ENCODE measurements at places on chromosomes 2 and 18.

DNA sequence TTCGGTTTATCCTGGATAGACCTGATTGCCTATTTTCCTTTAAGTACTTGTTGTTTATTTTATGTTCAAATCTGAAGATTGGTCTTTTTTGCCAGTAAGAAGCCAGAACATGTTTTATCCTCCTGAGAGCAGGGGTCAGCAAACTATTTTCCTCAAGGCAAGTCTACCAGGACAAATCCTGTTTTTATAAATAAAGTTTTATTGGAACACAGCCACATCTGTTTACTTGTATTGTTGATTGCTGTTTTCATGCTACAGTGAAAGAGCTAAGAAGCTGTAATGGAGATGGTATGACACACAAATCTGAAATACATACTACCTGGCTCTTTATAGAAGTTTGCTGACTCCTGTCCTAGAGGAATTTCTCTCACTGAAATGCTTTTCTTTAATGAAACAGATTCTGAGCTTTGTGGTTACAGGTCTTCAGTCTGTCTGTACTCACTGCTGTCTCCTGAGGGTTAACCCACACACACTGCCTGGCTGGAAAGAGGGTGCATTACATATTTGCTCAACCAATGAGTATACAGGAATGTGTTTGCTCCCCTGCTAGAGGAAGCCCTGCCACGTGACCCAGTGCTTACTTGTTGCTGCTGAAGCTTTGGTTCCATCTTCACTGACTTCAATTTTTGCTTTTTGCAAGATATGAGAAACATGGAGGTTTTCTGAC lies 22.6 kb downstream of the MRPL44 start:
- no peak for DNase-seq

GRCh38 chr2:43358410-43359201 lies 132.2 kb upstream of the ZFP36L2 start:
- DNase-seq: no peak

- no peak for DNase-seq
Measured at GRCh38 chr2:64945973-64946768, 43.0 kb upstream of the SLC1A4 start.

GRCh38 chr2:99072551-99072950 lies 69.0 kb upstream of the C2orf15 start:
- no peak for DNase-seq

- DNase-seq: peak; percentile 83
Measured at GRCh38 chr2:158998551-158999248, 30.3 kb downstream of the TANC1 start.

- no peak for DNase-seq
Measured at GRCh38 chr18:36177913-36178312, 9.4 kb upstream of the MOCOS start.

DNA sequence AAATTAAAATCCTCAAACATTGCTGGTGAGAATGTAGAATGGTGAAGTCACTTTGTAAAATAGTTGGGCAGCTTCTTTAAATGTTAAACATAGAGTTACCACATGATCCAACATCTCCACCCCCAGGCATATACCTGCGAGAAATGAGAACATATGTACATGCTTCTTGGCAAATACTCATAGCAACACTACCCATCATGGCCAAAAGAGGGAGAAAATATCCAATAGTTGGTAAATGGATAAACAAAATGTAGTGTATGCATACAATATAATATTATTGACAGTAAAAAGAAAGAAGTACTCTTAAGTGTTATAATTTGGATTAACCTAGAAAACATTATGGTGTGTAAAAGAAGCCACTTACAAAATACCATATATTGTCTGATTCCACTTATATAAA lies 185.9 kb downstream of the CDH7 start:
- DNase-seq: no peak

GRCh38 chr2:158211502-158211901 lies 109.8 kb downstream of the UPP2 start:
- no peak for DNase-seq

DNA sequence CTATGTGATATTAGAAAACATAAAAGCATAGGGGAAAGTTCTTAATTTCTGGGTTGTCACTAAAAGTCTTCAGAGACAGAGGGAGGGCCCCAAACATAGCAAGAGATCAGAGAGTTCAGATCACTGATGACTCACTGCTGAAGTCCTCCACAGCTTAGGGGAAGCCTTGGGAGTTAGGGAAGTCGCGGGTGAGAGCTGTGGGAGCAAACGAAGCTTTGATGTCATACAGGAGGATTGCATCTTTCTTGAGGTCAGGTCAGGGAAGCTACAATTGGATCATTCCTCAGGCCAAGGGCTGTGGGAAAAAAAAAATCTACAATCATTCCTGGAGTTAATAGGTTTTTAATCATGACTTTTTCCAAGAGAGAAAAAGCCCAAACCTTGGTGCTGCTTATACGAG lies 96.2 kb downstream of the COPS8 start:
- DNase-seq: no peak

DNA sequence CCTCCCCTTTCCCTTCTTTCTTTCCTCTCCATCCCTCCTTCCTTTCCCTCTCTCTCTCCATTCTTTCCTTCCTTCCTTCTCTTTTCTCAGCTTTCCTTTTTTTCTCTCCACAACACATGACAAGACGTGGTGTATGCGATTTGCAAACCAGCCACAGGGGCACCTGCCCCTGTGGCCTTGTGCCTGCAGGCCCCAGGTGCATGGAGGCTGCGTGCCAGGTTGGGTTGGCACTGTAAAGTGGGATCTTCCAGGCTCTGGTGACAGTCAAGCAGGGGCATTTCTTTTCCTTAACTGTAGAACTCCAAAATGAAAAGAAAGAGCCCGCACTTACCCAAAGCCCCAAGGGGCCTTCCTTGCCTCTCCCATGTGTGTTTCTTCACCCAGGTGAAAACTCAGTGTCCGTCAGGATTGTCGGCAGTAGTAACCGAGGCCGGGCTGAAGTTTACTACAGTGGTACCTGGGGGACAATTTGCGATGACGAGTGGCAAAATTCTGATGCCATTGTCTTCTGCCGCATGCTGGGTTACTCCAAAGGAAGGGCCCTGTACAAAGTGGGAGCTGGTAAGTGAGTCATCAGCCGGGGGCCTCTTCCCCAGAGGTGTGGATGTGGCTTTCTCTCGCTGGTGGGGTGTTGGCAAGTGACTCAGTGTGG lies 50.9 kb downstream of the MARCO start:
- DNase-seq: no peak

DNA sequence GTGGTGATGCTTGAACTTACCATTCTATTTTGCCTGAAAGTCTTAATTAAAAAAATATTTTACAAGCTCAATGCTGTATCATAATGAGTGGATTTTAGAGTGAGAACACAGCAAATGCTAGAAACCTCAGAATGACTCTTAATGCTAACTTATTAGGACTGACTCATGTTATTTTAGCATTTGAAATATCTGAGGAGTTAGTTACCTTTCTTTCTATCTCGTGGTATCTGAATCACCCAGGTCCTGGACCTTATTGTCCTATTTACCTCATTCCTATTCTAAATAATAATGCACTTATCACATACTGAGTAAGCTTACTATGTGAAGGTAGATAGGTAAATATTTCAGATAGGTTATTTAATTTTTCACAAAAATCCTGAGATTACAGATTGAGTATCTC lies 70.7 kb downstream of the SOS1 start:
- no peak for DNase-seq

DNA sequence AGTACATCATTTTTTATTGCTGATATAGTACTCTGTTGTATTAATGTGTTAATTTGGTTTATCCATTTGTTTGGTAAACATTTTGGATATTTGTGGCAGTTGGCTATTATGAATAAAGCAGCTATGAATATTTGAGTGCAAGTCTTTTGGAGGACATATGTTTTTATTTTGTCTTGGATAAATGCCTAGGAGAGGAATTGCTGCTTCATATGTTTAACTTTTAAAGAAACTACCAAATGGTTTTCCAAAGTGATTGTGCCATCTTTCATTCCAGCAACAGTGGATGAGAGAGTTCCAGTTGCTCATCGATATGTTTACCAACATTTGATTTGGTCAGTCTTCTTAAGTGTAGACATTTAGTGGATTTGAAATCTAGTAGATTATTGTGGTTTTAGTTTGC lies 51.8 kb downstream of the MERTK start:
- DNase-seq: no peak

DNA sequence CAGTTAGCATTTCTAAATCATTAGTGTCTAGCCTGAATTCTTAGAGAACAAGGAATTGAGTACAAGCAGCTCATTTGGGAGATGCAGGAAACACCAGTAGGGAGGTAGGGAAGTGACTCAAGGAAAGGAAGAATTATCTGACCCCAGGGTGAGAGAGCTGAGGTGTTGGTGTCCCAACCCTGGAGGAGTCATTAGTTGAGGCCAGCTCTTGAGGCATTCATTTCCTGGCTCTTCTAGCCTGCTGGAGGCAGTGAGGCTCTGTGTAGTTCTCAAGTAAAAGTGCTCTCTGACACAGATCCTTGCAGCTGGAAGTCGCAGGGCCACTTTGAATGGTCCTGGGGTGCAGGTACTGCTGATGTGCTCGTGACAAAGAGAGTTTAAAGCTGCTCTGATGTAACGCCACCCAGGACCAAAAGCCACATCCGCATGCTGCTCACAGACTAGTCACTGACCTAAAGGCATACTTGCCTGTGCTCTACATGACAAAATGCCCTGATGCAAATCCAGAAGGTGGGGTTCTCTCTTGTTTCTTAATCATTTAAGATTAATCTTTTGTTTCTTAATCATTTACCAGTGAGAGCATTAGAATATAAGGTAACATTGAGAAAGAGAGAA lies 299.5 kb upstream of the LYPD1 start:
- peak; percentile 76 for DNase-seq

DNA sequence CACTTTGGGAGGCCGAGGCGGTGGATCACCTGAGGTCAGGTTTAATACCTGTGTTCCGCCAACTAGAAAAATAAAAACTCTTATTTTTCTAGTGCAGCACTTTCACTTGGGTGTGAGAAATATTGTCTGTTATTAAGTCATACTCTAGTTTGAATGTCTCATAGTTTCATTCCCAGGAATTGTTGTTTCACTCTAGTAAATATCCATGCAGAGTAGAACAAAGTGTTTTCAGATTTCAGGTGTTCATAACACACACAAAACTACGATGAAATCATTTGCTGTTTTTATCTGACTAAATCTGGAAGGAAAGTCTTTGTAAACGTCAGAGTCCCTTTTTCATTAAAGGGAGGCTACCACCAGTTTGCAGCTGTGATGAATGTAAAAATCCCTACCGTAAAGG lies 4.0 kb downstream of the FAM117B start:
- DNase-seq: no peak

- no peak for DNase-seq
Measured at GRCh38 chr2:233273120-233273519, 21.6 kb downstream of the ATG16L1 start.

DNA sequence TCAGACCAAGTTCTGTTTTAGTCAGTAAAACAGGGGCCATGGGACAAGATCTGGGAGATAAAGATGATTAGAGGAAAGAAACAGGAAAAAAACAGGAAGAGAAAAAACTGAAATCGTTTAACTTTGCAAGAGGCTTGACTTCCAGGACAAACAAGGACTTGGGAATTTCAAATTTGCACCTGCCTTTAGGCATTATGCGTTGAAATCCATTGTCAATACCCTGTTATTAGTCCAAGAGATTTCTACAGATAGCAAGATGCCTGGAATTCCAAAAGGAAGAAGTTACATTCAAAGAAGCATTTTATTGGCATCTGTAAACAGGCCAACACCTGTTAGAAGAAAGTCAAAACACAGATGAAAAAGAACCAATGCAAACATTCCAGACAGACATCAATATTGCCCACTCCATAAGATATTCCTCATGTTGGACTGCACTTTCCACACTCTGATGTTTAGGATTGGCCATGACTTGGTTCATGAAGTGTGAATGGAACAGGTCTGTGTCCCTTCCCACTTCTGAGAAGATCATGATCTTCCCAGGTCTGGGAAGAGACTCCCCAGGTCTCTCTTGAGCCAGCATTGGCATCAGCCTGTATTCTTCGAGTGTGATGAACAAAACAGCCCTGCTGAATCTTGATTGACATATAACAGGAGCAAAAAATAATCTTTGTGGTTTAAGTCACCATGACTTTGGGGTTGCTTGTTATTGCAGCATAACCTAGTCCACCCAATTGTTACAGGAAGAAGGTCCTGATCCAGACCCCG lies 181.4 kb upstream of the FN1 start:
- no peak for DNase-seq

GRCh38 chr18:22238681-22239080 lies 69.3 kb downstream of the GATA6 start:
- no peak for DNase-seq

- DNase-seq: no peak
Measured at GRCh38 chr2:56012221-56012765, 88.7 kb upstream of the EFEMP1 start.

DNA sequence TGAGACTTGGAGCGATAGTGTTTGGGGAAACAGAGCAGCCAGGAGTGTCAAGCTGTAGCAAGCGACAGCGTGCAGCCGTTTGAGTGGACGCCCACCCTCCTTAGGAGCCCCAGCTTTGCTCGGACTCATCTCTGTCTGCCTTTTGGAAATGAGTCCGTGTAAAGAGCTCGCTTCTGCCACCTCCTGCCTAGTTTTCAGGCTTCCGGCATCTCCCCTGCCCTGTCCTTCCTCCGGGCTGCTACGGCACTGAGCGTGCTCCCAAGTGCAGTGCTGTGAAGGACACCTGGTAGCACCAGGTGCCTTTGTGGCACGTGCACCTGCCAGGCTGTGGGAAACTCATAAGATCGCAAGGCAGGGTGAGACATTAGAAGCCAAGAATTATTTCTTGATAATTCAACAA lies 117.1 kb downstream of the RNF144A start:
- DNase-seq: no peak

DNA sequence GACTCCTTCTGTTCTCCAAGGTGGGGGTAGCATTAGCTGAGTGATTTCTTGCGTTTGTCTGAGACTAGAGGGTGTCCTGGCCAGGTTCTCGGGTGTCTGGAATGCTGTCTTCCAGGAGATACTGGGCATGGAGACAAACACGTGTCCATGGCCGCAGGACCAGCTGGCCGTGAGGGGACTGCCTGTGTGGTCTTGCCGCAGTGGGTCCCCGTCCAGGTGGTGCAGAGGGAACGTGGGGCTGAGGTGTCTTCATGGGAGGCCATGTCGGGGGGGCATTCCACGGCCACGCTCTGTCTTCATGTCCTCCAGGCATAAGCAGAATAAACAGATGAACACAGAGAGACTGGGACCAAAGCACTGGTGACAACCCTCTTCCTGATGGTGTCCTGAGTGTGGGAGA lies 66.6 kb downstream of the SMIM21 start:
- DNase-seq: no peak

GRCh38 chr2:28670856-28671255 lies 80.8 kb upstream of the PPP1CB start:
- DNase-seq: no peak
